ENCODE measurements at places on chromosomes 6 and 20.

GRCh38 chr6:169499848-169500247 is 202.0 kb downstream of the WDR27 start:
- DNase-seq = no peak

- no peak for DNase-seq
These were observed 6.6 kb upstream of the ZBTB22 start for GRCh38 chr6:33324125-33324524.

- no peak for DNase-seq
These were observed 1395.9 kb downstream of the EPHA7 start for GRCh38 chr6:92023410-92023966.

GRCh38 chr6:14645221-14645620 is 527.6 kb downstream of the CD83 start:
- no peak for DNase-seq

- DNase-seq = no peak
These were observed 578.2 kb upstream of the NRSN1 start for GRCh38 chr6:23547851-23548250.

DNA sequence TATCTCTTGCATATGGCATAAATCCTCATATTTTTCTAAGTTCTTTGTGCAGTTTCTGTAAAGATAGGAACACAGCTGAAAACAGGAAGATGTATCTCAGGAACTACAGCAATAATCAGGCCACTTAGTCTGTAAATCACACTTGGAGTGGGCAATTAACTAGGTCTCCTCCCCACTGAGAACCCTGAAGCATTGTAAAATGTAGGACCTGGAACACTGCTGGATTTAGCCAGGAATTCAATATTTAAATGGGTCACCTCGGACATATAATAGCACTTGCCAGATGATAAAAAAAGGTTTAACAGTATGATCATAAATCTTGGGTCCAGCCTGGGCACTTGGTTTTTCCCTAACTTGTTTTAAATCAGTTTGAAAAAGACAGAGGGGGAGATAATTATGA is 155.0 kb downstream of the GRM1 start:
- DNase-seq = no peak

DNA sequence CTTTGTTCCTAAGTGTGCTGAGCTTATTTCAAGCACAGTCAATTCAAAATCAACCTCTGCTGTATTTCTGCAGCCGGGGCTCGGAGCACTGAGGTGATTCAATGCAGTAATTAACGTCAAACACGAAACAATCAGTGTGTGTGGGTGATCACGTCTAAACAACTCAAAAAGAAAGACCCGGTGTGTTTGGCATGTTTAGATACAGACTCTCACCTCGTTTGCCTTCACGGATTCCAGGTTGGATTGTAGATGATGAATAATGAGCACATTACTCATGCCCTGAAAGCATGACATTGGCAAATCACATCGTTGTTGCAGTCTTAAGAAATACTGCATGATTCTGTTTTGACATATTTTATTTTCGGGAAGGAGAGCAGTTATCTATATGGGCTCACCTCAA is 231.0 kb downstream of the QKI start:
- no peak for DNase-seq

GRCh38 chr20:38861071-38861401 is 55.5 kb downstream of the PPP1R16B start:
- DNase-seq = no peak

DNA sequence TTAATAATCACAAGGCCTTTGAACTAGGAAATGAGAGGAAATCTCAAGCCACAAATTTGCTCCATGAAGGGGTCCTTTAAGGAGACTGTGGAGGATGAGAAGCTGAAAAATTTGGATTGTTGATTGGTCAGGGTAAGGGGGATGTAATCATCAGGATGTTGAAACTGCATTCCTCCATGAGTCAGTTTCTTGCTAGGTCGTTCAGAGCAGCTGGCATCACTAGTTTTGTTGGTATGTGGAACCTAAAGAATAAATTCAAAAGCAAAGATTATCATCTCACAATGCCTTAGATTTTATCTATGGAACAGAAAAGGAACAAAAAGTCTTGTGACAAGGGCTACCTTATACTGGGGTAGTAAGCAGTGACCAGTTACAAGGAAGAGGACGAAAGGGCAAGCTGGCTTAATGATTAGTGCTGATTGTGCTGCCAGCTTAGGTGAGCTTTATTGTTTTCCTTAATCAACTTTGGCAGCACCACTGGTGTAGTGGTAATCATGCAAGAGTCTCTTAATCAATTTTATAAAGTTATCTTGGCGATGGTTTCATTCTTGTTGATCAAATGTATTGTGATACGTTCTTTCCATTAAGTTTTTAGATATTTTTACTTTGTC is 36.6 kb downstream of the CRISP2 start:
- DNase-seq = no peak

- DNase-seq = no peak
These were observed 143.8 kb upstream of the LAMA2 start for GRCh38 chr6:128739112-128739511.

GRCh38 chr6:43575105-43575771 is 600 bp downstream of the XPO5 start:
- no peak for DNase-seq

- no peak for DNase-seq
These were observed 60.8 kb downstream of the TGM2 start for GRCh38 chr20:38104285-38104684.

Data from activated T-helper 1 cell treated with Interleukin-2 at 50 U/mL for 16 hours (primary cell).